NCI-H187 treated with DMSO at 0.1 percent for 48 hours (cell line): ENCODE measurements at places on chromosomes 12 and 14.

DNA sequence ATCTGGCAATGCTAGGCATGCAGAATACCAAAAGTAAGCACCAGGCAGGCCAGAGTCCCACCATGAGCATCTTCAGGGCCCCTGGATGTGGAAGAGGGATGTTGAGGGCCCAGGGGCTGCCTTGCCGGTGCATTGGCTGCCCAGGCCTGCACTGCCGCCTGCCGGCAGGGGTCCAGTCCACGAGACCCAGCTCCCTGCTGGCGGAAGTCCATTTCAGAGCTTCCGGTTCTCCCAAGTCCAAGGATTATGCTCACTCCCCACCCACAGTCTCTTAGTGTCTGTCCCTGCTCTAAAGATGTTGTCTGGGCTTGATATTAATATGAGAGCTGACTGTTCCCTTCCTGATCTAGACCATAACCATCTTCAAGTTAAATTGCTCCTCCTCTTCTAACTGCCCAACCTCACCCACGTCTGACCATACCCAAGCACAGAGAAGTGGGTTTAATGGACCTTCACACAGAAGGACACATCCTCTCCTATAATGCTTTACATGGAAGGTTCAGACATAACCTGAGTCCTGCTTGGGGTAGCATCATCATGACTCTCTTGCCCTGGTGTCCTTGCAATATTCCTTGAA, 117.4 kb downstream of the DAD1 start:
- DNase-seq, result no peak

GRCh38 chr12:48965298-48965838, 6.2 kb downstream of the WNT10B start:
- DNase-seq, result no peak

DNA sequence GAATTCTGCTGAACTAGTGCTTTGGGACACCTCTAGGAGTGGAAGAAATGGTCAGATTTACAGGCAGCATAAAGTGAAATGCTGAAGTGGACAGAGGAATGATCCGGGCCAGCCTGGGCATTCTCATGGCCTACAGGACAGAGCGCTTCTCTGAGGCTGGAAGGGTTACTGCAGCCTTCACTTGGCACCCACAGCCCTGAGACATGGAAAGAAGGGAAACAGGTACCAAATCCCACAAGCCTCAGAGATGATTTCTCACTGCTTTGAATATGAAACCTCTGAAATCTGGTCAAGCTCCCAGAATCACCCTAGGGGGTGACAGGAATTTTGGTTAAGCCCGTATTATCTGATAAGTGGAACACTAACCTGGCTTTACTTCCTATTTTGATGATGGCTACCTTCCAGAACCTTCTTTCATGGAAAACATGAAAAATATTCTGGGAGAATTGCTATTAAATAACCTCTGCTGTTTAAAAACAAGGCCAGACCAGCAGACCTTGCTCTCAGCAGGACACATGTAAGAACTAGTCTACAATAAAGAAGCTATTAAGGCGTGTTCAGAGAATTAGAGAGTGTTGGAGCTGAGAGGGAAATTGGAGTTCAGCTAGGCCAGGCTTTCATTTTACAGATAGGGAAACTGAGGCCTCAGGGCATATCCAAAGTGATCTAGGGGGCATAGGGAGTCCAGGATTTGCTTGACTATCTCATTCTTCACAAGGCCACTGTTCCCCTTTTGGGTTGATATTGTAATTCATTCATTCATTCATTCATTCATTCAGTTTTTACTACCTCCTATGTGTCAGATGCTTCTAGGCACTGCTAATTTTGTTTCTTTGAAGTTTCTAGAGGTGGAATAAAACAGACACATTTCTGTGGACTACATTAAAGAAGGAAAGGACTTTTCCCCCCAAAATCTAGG, 281.5 kb downstream of the ZFP36L1 start:
- no peak for DNase-seq

- no peak for DNase-seq
These were observed 462 bp downstream of the KNTC1 start for GRCh38 chr12:122527478-122527944.

- no peak for DNase-seq
These were observed 6.0 kb upstream of the GTSF1 start for GRCh38 chr12:54479421-54479820.

DNA sequence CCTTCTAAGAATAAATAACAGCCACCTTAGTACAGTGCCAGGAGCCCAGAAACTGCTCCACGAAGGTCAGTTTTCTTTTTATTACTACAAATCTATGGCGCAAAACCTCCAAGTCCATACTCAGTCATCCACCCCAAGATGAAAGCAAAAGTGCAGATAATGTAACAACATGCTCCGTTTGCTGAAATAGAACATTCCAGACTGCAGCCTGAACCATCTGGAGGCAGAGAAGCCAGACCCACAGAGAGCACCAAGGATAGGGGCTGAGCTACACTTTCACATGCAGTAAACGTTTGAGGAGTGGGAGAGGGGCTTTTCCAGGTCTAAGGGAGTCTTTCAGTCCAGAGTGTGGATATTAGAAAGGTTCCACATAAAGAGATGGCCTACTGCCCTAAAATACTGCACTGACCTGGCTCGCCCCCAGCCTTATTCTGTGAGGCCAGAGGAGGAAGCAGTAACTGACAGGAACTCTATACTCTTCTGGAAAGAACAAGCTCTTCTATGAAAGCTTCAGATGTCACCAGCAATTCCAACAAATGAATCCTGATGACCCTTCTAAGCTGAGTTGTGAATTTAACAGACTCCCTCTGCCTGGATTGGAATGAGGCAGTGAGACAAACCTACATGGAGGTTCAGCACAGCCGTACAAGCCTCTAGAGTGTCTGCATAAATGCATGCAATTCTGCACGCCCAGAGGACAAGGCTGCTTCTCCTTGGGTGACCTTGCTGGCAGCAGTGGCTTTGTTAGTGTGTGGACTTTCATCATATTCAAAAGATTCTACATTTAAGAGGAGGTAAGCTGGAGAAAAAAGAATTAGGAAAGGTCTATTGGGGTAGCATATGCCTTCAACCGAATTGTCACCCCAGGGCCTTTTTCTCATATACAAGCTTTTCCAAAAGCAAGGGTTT, 153.9 kb upstream of the EGLN3 start:
- DNase-seq, result no peak

GRCh38 chr14:69518289-69519101, 34.0 kb downstream of the PLEKHD1 start:
- no peak for DNase-seq

- peak; percentile 95 for DNase-seq
These were observed 108.5 kb downstream of the SCARB1 start for GRCh38 chr12:124754949-124755800.

GRCh38 chr12:6330192-6330591, 11.7 kb downstream of the TNFRSF1A start:
- no peak for DNase-seq

DNA sequence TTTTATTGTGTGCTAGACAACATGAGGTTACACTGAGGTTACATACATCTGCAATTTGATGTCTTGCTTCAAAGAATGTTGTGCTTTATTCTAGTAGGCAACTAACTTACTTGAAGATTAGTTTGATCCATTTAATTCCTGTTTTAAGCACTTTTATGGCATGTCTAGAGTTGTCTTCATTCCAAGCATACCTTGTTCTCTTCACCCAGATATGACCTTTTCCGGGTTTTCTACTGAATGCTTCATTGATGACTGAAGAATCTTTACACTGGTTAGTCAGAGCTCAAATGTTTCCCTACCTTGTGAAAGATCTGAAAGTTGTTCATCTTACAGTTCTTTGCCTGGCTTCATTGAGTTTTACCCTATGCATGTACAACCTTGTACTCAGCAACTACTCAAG, 274.0 kb upstream of the KITLG start:
- no peak for DNase-seq

GRCh38 chr12:95736631-95737030, 53.9 kb downstream of the NTN4 start:
- DNase-seq, result no peak

- DNase-seq, result no peak
These were observed 662 bp downstream of the EPS8 start for GRCh38 chr12:15788233-15789219.

DNA sequence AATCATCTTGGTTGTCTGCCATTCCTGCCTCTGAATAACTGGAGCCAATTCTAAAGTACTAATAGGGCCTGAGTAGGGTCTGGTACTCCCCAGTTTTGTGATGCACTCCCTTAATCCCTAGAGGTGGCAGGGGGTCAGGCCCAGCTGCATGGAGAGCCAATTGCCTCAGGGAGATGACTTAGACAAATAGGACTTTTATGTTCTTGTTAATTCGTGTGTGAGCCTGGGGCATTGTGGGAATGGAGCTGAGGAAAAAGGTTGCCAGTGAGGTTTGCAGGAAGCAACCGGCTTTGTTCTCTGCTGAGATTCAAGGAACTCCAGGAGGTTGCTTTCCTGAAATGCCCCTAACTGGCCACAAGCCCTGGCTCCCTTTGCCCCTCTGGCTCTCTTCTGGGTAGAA, 6.8 kb upstream of the DCD start:
- DNase-seq, result no peak

DNA sequence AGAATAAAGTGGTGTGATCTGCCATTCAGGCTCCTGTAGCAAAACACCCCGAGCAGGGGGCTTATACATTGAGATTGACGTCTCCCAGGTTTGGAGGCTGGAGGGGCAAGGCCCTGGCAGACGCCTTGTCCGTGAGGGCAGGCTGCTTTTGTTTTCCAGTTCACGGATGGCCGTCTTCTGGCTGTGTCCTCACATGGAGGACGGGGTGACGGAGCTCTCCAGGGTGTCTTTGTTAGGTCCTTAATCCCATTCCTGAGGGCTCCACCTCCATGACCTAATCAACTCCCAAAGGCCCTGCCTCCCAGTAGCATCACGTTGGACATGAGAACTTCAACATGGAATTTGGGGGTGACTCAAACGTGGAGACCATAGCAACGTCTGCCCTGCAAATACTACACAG, 147.7 kb downstream of the KIF26A start:
- no peak for DNase-seq

DNA sequence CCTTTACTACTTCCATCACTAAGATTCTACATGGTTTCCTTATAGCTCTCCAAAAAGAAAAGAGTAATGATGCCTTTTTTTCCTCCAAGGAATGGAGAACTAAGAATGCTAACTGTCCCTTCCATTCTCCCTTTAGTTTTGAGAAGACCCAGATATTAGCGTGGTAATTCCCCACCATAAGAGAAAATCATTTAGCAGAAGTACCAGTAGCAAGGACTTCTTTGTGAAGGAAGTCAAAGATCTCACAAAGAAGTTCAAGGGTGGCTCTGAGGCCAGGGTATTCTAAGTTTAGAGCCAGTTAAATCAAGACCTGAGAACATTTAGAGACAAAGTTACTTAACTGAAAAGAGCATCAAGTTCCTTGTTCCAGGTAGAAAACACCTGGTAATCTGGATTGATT, 7.3 kb downstream of the USP15 start:
- no peak for DNase-seq

DNA sequence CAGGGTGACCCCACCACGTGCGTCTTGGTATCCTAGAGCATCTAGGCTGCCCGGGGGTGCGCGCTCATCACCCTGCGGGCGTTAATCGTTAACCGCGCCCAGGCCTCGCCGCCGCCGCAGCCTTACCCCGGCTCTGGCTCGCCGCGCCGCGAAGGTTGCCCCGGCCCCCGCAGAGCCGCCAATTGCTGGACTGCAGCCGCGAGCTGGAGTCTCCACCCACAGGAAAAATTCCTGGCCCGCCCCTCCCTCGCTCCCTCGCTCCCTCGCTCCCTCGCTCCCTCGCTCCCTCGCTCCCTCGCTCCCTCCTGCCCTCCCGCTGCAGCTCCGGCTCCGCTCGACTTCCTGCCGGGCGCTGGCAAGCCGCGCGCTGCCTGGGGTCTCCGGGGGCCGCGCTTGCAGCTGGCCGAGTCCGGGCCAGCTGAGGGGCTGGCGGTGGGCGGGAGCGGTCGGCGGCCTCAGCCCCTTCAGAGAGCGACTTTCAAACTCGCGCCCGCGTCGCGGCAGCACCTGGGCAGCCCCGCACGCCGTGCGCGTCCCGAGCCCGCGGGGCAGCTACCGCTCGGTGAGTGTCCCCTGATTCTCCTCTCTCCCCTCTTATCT, at the start of gene PLEKHG3:
TSS of gene PLEKHG3 (plus strand) at position 282 of the 600 bp plus-strand sequence. CDS start 23,208 bp downstream, outside the sequence.
- no peak for DNase-seq

DNA sequence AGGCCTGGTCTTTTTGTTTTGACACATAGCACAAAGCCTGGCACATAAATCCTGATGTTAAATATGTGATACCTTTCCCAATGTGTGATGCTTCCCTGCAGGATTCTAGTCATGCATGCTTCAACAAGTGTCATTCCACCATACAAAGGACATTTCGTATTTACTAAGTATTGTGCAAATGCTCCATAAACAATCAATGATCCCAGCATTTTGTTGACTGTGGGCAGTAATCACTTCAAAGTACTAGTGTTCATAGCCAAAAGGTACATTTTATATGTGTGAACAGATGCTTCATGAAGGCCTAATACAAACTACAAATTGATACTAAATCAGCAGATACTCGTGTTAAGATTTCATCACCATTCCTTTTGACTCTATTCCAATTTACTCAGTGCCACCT, 4.4 kb downstream of the CCNB1IP1 start:
- DNase-seq, result no peak

- DNase-seq, result no peak
These were observed 42.8 kb downstream of the BCAT1 start for GRCh38 chr12:24906141-24906540.

GRCh38 chr14:91674911-91675310, 57.0 kb downstream of the CATSPERB start:
- DNase-seq, result no peak

DNA sequence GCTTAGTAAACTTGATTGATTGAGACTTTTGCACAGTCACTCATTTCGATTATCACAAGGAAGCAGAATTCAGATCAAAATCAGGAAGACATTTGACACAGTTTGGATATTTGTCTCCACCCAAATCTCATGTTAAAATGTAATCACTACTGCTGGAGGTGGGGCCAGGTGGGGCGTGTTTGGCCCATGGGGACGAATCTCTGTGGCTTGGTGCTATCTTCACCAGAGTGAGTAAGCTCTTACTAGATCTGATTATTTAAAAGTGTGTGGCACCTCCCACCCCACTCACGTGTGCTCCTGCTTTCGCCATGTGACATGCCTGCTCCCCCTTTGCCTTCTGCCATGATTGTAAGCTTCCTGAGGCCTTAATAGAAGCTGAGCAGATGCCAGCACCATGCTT, 291.4 kb downstream of the PCNX1 start:
- DNase-seq, result no peak

- DNase-seq, result no peak
These were observed 50.4 kb downstream of the PPP1R12A start for GRCh38 chr12:79884401-79885006.

GRCh38 chr12:106096376-106096775, 42.4 kb downstream of the NUAK1 start:
- no peak for DNase-seq

GRCh38 chr12:84596266-84596665, 316.3 kb downstream of the SLC6A15 start:
- no peak for DNase-seq

DNA sequence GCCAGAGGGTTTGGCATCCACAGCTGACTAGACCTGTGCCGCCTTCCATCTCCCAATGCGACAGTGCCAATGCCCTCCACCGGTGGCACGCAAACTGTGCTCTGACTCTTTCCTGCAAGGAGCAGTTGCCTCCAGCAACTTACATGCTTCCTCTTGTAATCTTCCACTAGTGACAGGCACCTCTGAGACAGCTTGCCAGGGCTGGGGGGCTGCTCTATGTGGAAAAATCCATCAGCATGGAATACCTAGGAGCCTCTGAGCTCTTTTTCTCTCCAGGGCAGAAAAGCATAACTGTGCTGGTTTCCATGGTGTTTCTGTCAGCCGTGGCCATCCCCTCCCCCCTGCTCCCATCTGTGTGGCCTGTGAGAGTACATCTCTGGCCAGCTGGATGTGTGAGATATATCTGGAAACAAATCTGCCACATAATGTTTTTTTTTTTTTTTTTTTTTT, 110.6 kb downstream of the MYRFL start:
- no peak for DNase-seq
